ENCODE measurements at places on chromosomes 4 and X.

DNA sequence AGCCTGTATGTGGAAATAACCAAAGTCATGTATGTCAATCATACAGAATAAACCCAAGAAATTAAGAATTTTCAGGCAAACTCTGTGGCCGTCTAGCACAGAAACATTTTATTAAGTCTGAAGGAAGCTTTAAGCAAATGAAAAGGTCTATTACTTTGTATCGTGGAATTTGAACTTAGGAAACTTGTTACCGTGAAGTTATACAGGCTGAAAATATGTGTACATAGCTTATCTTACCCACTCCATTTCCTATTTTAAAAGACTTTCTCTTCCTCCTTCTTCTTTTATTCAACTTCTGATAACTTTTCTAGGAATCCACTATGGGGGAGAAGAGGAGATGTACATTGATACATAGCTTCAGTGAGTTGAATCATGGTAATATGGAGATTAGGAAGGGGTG is 108.3 kb downstream of the AGTR2 start:
- no peak for DNase-seq

GRCh38 chrX:39809331-39809730 is 288.4 kb downstream of the BCOR start:
- DNase-seq = no peak

GRCh38 chrX:150225266-150225665 is 137.9 kb upstream of the MAMLD1 start:
- no peak for DNase-seq

DNA sequence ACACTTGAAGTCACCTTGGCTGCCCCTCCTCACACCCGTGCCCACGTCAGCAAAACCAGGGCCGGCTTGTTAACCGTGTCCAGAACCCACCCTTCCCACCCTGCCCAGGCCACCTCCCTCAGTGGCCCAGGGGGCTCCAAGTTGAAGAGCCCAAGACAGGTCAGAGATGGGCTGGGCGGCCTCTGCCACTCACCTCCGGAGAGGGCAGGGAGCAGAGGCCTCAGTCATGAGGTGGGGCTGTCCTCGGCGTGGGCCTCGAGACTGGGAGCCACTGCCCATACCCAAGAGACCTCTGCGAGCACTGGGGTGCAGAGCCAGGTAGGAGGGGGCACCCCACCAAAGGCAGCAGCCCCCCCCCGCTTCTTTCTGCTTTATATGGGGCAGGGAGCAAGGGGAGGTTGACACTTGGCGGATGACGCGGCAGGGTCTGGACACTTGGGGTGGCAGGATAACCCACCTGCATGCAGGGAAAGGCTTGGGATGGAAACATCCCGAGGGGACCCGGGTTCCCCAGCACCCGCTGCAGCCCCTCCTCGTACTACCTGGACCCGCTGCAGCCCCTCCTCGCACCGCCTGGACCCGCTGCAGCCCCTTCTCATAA is 38.0 kb upstream of the SPON2 start:
- DNase-seq = no peak

DNA sequence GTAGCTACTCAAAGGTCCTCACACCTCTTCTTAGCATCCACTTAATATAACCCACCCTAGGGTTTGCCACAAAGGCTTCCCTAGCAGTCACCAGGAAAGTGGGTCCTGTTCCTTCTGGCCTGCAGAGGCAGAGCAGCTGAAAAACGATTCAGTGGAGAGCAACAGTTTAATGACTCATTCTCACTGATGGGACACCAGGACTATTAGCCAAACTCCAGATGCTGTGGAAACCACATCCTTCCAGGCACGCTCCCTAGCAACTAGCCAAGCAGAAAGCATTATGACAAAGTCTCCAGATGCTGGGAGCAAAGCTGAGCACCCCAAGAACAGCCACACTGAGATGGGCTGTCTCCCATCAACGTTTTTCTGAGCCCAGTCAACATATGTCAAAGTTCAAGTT is 30.3 kb upstream of the UTP14A start:
- DNase-seq = no peak

GRCh38 chr4:88881227-88881569 is 175.8 kb downstream of the FAM13A start:
- no peak for DNase-seq

- no peak for DNase-seq
Observed at GRCh38 chrX:136689436-136689835, 41.5 kb downstream of the CD40LG start.

DNA sequence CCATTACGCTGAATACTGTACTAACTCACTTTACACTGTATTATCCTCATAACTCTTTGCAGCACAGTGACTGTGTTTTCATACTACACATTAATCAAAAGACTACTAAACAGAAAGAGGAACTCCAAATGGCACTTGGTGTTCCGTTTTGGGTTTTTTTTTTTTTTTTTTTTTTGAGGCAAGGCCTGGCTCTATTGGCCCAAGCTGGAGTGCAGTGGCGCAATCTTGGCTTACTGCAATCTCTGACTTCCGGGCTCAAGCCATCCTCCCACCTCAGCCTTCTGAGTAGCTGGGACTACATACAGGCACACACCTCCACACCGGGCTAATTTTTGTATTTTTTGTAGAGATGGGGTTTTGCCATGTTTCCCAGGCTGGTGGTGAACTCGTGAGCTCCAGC is 10.7 kb downstream of the KLHL8 start:
- no peak for DNase-seq

DNA sequence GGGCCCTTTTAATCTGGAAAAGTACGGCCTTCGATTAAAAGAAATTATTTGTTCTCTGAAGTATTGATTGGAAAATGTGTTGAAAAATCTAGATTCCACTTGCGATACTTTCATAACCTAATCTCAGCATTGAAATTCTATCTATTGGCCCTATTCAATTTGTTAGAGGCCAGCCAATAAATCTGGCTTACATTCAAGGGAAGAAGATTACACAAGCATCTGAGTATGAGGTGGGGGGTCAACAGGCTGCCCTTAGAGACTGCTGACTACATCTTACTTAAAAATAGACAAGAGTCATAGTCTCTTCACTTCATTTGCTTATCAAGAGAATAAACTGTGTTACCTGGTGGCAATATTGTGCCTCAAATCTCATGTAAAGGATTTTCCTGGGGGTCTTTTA is 248.0 kb upstream of the KCNIP4 start:
- no peak for DNase-seq
